Activated CD8-positive, alpha-beta memory T cell treated with anti-CD3 and anti-CD28 coated beads, Interleukin-2, amount 50 U/mL, for 4 hours (primary cell): ENCODE measurements at places on chromosomes 4 and X.

DNA sequence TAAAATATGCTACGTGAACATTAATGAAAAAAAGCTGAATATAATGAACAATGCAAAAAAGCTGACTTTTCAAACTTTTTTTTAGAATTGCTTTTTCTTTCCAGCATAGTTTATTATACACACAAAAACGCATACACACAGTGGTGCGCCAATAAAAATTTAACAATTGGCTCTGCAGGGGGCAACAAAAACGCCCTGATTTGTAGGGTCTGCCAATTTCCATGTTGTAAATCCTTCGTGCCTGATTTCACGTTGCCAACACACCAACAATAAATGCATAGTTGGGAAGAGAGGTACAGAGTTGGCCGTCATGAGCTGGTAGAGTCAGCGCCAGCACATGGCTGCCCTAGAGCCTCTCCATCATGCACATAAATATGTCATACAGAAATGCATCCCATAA, 333.1 kb downstream of the MAPK10 start:
- DNase-seq, result no peak

DNA sequence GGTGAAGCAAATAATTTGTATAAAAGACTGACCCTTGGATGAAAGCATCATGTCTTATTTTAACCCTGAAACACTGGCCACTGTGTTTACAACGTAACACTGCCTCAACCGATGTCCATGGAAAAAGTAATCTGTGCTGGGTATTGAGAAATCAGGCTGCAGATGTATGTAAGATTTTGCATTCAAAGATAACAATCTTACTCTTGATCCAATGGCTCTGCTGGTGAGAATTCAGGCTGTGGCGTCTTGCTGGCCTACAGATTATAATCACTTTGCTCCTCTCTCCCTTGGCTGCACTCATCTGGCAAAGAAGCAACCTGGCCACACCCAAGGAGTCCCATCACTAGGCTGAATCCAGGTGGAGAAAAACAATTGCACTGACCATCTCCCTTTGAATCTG, 7.5 kb downstream of the ADGRA3 start:
- no peak for DNase-seq

- DNase-seq, result no peak
Measured at GRCh38 chr4:6586715-6587325, 11.8 kb downstream of the MAN2B2 start.

- DNase-seq, result no peak
Measured at GRCh38 chr4:67892905-67893304, 9.1 kb upstream of the TMPRSS11D start.

GRCh38 chrX:110403441-110404238, 45.0 kb downstream of the RTL9 start:
- no peak for DNase-seq

DNA sequence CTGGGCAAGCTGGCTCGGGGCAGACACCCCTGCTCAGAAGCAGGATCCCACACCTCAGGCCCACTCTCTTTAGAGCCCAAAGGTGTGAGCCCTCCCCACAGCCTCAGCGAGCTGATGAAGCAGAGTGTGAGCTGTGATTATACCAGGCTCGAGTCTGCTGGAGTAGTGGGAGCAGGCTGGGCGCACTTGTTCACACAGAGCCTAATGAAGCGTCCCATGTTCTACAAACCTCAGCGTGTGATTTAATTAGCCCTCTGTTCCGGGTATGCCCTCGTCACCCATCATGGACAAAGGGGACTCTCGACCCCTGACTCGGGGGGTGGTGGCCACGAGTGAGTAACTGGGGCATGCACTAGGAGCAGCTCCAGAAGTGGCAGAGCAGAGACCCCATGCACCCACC, 62.3 kb downstream of the PPP2R2C start:
- DNase-seq, result no peak

- no peak for DNase-seq
Measured at GRCh38 chr4:110294165-110294564, 95.8 kb upstream of the ELOVL6 start.
